ENCODE measurements at places on chromosomes 5 and 9. TPM values are rescaled to one million over a fixed set of nuclear protein-coding genes. Genes with fewer than 3 reads are reported as not detected.

DNA sequence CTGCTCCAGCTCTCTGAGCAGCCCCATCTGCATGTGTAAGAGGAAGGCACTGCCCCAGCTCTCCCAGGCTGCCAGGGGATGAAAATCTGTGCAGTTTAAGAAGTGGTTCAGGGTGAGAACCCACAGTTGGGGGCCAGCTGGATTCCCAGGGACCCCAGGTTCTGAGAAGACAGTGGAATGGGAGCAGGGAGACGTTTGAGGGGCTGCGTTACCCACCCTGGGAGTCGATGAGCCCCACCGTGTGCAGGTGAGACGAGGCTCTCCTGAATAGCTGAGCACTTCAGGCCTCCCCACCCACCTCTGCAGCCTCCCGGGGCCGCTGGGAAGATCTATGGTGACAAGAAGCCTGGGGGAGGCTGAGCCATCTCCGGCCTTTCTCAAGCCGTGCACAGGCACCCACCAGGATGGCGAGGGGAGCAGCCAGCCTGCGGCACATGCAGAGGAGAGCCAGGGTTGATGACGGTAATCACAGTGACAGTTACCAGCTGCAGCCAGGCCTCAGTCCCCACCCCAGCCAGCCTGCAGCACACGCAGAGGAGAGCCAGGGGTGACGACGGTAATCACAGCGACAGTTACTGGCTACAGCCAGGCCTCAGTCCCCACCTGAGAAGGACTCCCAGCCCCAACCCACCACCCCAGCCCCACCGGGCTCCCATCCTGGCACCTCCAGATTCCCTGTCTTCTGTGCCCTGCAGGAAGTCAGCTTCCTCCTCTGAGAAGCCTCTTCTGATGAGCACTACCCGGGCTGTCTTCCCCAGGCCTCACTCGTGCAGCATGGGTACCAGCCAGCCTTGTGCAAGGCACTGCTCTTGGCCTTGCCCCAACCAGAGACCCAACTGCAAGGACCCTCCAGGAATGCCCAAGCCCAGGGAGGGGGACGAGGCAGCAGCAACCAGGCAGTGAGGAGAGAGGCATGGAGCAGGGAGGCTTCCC is 150.8 kb upstream of the PPP1R26 start:
- no peak for DNase-seq

DNA sequence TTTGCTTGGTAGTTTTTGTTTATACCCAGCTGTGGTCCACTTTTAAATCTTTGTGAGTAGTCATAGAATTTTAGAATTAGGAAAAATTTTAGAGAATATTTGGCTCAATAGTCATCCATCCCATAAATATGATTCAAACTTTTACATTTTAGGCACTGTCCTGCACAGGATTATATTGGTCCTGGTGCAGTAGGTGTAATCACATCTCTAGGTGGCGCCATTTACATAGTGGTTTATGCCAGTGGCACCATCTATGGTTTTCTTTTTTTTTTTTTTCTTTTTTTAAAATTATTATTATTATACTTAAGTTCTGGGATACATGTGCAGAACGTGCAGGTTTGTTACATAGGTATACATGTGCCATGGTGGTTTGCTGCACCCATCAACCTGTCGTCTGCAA is 260.7 kb upstream of the KCNN2 start:
- DNase-seq, result no peak

- DNase-seq, result no peak
Measured at GRCh38 chr9:75788006-75788634, 102.4 kb upstream of the PCSK5 start.

- DNase-seq, result no peak
Measured at GRCh38 chr5:179192185-179192890, 132.2 kb downstream of the ZNF354C start.

GRCh38 chr5:181259974-181260719 is 796 bp downstream of the TRIM52 start:
- DNase-seq, result no peak

- DNase-seq, result no peak
Measured at GRCh38 chr9:89059925-89060506, 68.7 kb downstream of the S1PR3 start.

DNA sequence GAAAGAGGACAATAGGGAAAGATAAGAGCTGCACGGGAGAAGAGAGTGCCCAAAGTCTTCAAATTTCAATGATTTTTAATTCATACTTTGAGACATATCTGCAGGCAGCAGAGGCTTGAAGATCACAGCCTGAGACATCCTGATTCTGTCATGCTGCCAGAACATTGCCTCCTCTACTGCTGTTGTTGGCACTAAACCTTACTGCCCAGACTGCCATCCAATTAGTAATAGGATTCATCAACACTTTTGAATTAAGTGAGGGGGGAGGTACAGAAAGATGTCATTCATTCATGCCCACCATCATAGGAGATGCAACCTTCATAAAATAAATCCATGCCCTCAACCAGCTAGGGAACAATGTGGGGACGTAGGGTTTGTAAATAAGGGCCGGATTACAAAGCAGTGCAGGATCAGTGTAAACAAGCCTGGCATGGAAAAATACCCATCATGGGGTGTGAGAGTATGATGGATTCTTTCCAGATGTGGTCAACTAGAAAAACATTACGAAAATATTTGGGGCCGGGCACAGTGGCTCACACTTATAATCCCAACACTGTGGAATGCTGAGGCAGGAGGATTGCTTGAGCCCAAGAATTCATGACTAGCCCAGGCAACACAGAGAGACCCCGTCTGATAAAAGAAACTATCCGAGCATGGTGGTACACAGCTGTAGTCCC is 122.1 kb upstream of the DAPK1 start:
- DNase-seq, result no peak

GRCh38 chr5:11009576-11009975 is 248.5 kb upstream of the DAP start:
- DNase-seq, result no peak

DNA sequence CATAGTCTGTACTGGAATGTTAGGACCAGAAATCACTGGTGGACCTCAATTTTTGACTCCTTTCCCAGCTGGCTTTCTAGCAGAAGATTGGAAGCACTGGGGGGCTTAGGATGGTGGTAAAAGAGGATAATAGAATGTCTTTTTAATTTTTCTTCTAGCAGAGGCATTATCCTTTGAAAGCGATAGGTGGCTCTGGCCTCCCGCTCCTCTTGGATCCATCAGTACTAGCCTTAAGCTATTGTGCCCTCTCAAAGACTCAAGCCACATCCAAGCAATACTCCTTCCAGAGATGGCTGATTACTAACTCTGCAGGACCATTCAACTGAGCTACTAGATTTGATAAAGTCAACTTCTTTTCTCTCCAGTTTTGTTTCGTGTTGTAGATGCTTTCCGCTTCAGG is 610.6 kb downstream of the CDH12 start:
- no peak for DNase-seq

DNA sequence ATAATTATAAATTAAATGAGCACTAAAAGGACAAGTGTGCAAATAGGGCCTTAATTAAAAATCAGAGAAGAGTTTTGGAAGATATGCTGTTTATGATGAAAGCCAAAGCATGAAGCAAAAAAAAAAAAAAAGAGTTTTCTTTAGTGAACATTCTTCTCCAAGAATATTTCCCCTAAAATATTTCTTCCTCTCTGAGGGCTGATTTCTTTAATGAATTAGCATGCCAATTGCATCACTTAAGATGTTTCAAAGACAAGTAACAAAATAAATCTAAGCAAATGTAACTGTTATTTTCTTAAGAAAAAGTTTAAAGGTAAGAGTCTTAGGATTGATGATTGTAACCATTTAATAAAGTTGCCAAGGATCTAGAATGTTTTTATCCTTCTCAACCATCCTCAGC is 81.6 kb upstream of the MPDZ start:
- no peak for DNase-seq

- no peak for DNase-seq
Measured at GRCh38 chr5:43643750-43644149, 40.8 kb downstream of the NNT start.

DNA sequence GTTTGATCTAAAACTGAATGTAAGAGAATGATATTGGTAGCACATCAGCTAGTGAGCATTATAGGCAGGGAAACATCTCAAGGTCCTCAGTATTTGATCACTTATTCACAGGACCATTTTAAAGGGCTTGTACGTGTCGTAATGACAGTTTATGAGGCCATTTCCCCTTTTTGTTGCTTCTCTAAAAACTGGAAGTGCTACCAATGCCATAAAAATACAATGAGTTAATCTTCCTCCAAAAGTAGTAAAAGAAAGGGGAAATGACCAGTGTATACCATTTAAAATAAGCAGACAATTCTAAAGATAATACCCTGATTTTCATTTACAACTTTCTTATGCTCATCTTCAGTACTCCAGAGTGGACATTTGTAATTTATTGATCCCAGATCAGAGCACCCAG is 285.8 kb upstream of the PCSK5 start:
- DNase-seq, result no peak

DNA sequence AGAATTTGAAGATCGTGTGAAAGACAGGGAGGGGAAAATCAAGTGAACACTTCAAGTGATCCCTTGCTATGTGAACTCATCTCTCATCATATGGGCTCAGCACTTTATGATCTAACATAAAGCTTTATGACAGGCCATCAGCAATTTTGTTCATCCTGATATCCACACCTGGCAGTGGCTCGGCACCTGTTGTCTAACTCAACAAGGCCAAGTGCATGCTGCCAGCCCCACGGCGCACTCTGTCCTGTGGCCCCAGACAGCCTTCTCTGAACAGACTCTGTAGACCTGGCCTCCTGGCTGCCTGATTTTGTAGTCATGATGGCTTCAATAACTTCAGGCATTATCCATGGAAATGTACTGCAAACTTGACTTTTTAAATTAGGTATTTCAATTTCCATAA is 106.3 kb downstream of the MEF2C start:
- DNase-seq, result no peak

DNA sequence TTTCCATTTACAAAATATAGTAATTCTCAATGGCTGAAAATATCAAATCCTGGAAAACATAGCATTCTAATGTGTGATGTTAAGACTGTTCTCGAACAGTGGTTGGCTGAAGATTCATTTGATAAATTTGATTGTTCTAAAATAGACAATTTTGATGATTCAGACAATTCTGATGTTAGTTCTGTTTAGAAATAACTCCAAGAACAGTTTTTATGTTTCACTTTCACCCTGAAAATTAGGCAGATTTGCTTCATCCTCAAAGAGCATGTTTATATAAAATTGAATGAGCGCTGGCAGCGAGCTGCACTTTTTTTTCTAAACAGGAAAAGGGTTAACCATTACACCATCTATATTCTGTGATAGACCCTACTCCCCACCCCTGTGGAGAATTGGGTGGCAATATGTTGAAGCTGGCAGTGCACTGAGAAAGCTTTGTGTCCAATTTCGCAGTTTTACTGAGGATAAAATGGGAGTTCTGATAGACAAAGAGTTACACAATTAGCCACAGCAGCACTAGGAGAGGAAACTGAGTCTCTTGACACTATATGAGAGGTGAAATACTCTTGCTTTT is 69.6 kb upstream of the TMED7 start:
- DNase-seq, result no peak

- no peak for DNase-seq
Measured at GRCh38 chr5:173534664-173535063, 81.8 kb downstream of the BOD1 start.

- no peak for DNase-seq
Measured at GRCh38 chr5:146825033-146825432, 53.5 kb downstream of the PPP2R2B start.

DNA sequence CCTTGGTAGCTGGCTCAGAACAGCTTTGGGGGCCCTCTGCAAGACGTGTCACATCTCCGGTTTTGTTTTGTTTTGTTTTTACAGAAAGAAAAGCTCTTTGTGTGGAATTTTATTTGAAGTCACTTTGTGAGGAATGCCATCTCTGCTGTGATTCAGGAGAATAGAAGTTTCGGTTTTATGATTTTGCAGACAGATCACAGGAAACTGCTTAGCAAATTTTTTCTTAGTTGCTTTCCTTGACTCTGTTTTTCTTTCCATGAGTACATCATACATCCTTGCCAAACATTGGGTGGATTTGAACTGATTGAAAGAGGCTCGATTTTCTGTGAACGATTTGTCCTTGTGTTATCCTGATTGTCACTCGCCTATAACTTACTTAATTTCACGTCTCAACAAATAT is 5.1 kb downstream of the SEMA5A start:
- DNase-seq, result no peak

GRCh38 chr5:112960315-112960714 is 16.3 kb upstream of the DCP2 start:
- no peak for DNase-seq

GRCh38 chr9:21454149-21454548 is 13.9 kb downstream of the IFNA1 start:
- no peak for DNase-seq

DNA sequence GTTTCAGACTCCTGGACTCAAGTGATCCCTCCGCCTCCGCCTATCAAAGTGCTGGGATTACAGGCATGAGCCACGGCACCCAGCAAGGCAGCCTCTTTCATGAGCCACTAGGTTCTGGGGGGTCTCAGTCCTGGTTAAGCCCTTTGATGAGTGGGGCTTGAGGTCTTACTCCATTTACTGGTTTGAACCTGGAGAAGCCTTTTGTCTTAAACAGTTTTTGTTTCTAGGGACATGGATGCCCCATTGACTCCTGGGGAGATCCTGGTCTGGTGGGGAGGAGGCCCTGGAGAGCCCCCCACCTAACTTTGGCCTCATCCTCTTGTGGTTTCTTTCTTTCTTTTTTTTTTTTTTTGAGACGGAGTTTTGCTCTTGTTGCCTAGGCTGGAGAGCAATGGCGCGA is 6.7 kb downstream of the PRRC2B start:
- no peak for DNase-seq

- DNase-seq, result no peak
Measured at GRCh38 chr5:158378931-158379330, 520.0 kb upstream of the CLINT1 start.

Gene GMCL2
- not detected for total RNA-seq

Gene KIAA0825
- 1.6 TPM for total RNA-seq

Gene ADAMTS19
- total RNA-seq, result not detected

Gene PDZD2
- total RNA-seq, result 0.10 TPM

Gene GFRA3
- total RNA-seq, result 1.5 TPM

Gene PCDHGA6
- total RNA-seq, result 0.59 TPM

Gene FYB1
- 0.46 TPM for total RNA-seq

Gene TEK
- total RNA-seq, result not detected

Gene FABP6
- total RNA-seq, result 0.31 TPM

Gene ECPAS
- 69.4 TPM for total RNA-seq

Gene UNC5A
- 0.13 TPM for total RNA-seq

Gene DMRT3
- not detected for total RNA-seq

Gene DEPDC1B
- total RNA-seq, result 22.2 TPM

Gene ADGRD2
- total RNA-seq, result not detected

Gene SAXO1
- total RNA-seq, result not detected

Measured in Panc1 (cell line).